ENCODE measurements at places on chromosomes 1 and 21.

DNA sequence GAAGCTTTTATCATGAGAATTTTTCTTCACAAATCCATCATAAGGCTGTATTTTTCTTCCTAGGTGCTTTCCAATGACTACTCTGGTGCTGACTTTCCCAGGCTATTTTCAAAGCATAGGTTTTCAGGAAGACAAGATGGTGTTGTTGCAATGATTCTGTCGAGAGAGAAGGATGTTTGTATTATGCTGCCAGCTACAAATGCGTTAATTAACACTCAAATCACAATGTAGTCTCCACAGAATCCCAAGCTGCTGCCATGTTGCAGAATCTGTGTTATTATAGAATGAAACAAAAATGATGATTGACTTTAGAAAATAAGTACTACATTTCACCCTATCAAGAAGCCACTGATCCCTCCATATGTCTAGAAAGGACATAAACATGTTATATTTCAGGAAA lies 179.5 kb upstream of the MAP1LC3C start:
- no peaks in the 10 kb centered on the region for H3K36me3 ChIP-seq
- H3K4me3 ChIP-seq, result no peak overlapping the region
- DNase-seq, result no peak
- no peaks in the 10 kb centered on the region for H3K27me3 ChIP-seq

GRCh38 chr1:145846201-145846612 lies 777 bp downstream of the NUDT17 start:
- H3K4me1 ChIP-seq, result peaks cover 6% of the 10 kb centered on the region
- H3K27ac ChIP-seq, result peak overlapping the region; percentile 67
- H3K27me3 ChIP-seq, result no peaks in the 10 kb centered on the region
- H3K4me3 ChIP-seq, result peak overlapping the region; percentile 9
- peak; percentile 23 for DNase-seq

- no peak for DNase-seq
- no peaks in the 10 kb centered on the region for H3K27me3 ChIP-seq
- H3K4me1 ChIP-seq, result peaks cover 7% of the 10 kb centered on the region
- H3K27ac ChIP-seq, result no peak overlapping the region
- H3K36me3 ChIP-seq, result peaks cover 4% of the 10 kb centered on the region
Observed at GRCh38 chr1:179195376-179195775, 34.1 kb downstream of the ABL2 start.

- DNase-seq, result no peak
- H3K4me1 ChIP-seq, result peaks cover 16% of the 10 kb centered on the region
- no peak overlapping the region for H3K27ac ChIP-seq
- H3K4me3 ChIP-seq, result no peak overlapping the region
- H3K27me3 ChIP-seq, result peaks cover 39% of the 10 kb centered on the region
Observed at GRCh38 chr1:6454856-6455751, 10.9 kb downstream of the TNFRSF25 start.

DNA sequence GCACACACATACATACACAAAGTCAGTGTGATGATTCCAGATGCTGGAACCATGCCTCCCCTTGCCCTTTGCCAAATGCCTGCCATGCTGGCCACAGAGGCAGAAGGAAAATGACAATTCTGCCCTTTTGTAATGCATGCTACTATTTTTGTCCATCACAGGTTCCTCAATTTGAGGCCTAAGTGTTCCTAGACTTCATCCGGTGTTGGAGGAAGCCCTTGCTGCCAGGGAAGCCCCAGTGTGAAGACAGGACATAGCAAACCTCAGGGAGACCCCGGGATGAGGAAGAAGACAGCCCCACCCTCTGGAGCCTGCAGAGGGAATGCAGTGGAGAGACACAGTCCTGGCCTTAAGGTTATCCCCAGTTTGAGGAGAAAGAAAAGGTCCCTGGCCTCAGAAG lies 14.4 kb downstream of the PRR9 start:
- H3K4me3 ChIP-seq, result no peak overlapping the region
- DNase-seq, result no peak
- peaks cover 11% of the 10 kb centered on the region for H3K27me3 ChIP-seq

DNA sequence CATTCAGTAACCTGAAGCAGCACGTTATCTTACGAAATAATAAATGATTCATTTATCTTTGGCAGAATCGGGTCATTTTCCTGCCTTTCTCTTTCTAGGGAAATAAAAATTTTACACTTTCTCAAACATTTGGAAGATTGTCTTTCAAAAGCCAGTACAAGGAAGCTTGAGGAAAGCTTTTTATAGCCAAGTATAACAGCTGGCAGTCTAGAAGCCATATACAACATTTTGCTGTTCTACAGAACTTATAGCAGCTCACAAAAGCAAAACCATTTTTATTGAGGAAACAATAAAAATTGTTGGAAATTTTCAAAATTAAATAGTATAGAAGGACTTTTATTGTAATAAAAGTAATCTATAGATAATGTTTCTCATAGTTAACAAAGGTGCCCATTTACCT lies 448.6 kb downstream of the SMYD3 start:
- no peak overlapping the region for H3K4me3 ChIP-seq
- H3K27ac ChIP-seq, result no peak overlapping the region
- H3K4me1 ChIP-seq, result no peaks in the 10 kb centered on the region

GRCh38 chr1:111851552-111851951 lies 95.9 kb downstream of the DDX20 start:
- no peak for DNase-seq
- no peak overlapping the region for H3K27ac ChIP-seq
- H3K27me3 ChIP-seq, result peaks cover 7% of the 10 kb centered on the region

DNA sequence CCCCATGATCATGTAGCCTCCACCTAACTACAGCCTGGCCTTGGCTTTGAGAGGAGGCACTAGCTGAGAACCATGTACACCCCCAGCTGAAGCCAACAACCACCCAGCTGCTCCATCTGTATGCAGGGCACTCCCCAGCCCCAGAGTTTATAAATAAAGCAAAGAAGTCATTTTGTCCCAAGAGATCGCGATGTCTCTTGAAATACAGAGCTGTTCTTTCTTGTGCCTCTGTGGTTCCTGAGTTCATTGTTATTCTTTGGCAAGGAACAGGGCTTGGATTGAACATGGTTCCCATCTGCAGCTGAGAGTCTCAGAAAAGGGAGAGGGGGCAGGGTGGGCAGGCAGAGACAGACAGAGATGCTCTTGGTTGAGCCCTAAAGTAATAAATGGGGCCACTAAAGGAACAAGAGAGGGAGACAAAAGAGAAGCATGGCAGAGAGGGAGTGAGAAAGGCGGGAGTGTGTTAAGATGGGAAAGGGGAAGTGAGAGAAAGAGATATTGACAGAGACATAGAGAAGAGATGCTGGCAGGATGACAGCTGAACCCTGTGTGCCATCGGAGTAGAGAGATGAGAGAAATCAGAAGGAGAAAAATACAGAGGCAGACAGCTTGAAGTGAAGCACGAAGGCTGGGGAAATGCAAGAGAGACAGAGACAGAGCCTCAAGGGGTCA lies 63.3 kb downstream of the TNR start:
- no peaks in the 10 kb centered on the region for H3K4me1 ChIP-seq
- DNase-seq, result no peak
- no peaks in the 10 kb centered on the region for H3K36me3 ChIP-seq
- no peak overlapping the region for H3K4me3 ChIP-seq
- H3K27ac ChIP-seq, result no peak overlapping the region
- H3K27me3 ChIP-seq, result peaks cover 7% of the 10 kb centered on the region

GRCh38 chr1:235448616-235449015 lies 55.6 kb downstream of the B3GALNT2 start:
- no peak overlapping the region for H3K27ac ChIP-seq
- peaks cover 21% of the 10 kb centered on the region for H3K36me3 ChIP-seq
- H3K4me3 ChIP-seq, result no peak overlapping the region
- H3K27me3 ChIP-seq, result no peaks in the 10 kb centered on the region

DNA sequence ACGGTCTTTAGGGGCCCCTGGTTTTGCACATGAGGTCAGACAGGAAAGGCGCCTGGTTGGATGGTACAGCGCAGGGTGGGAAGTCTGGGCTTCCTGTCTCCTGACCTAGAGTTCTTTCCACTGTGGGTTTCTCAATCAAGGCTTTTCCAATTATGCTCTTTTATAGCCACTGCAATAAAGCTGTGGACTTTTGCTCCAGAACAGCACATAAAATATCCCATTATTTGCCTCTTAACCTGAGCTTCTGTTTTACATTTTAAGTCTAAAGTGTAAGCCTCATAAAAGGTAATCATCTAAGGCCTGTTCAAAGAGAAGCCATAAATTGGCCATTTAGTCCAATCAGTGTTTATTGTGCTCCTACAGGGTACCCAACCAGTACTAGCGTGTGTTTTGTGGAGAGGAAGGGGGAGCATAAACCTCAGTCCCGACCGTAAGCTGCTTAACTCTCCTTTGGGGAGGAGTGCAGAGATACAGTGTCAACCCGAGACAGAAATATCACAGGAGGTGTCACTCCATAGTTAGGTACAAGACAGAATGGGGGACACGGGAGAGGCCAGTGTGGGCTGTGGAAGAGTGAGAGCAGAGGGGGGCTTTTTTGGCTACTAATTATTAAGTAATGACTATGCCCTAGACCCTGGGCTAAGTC lies 270.0 kb downstream of the TRABD2B start:
- no peak overlapping the region for H3K4me3 ChIP-seq
- no peak overlapping the region for H3K27ac ChIP-seq
- H3K4me1 ChIP-seq, result peaks cover 5% of the 10 kb centered on the region
- no peak for DNase-seq
- H3K27me3 ChIP-seq, result peaks cover 42% of the 10 kb centered on the region

DNA sequence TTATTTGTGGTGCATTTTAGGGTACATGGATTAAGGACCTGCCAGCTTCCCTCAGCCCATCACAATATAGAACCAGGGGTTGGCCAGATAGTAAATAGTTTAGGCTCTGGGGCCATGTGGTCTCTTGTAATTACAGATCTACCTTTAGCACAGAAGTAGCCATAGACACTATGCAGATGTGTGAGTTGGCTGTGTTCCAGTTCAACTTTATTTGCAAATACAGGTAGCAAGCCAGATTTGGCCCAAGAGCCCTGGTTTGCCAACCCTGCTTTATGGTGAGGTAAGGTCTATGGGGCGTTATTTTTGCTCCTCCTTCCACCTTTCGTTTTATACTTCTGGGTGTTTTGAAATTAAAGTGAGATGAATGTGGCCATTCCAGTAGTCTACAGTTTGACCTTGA lies 48.7 kb downstream of the MRPS6 start:
- H3K4me1 ChIP-seq, result peaks cover 19% of the 10 kb centered on the region
- H3K36me3 ChIP-seq, result peaks cover 58% of the 10 kb centered on the region
- no peak overlapping the region for H3K4me3 ChIP-seq
- no peaks in the 10 kb centered on the region for H3K27me3 ChIP-seq

- DNase-seq, result no peak
- H3K4me1 ChIP-seq, result peaks cover 61% of the 10 kb centered on the region
- H3K4me3 ChIP-seq, result peak overlapping the region; percentile 93
- H3K36me3 ChIP-seq, result peaks cover 24% of the 10 kb centered on the region
Observed at GRCh38 chr1:87330057-87330884, 1.6 kb downstream of the LMO4 start.

- no peak overlapping the region for H3K4me3 ChIP-seq
- peaks cover 3% of the 10 kb centered on the region for H3K27me3 ChIP-seq
- H3K36me3 ChIP-seq, result no peaks in the 10 kb centered on the region
- no peak overlapping the region for H3K27ac ChIP-seq
Observed at GRCh38 chr1:192747943-192748342, 60.9 kb upstream of the RGS2 start.

DNA sequence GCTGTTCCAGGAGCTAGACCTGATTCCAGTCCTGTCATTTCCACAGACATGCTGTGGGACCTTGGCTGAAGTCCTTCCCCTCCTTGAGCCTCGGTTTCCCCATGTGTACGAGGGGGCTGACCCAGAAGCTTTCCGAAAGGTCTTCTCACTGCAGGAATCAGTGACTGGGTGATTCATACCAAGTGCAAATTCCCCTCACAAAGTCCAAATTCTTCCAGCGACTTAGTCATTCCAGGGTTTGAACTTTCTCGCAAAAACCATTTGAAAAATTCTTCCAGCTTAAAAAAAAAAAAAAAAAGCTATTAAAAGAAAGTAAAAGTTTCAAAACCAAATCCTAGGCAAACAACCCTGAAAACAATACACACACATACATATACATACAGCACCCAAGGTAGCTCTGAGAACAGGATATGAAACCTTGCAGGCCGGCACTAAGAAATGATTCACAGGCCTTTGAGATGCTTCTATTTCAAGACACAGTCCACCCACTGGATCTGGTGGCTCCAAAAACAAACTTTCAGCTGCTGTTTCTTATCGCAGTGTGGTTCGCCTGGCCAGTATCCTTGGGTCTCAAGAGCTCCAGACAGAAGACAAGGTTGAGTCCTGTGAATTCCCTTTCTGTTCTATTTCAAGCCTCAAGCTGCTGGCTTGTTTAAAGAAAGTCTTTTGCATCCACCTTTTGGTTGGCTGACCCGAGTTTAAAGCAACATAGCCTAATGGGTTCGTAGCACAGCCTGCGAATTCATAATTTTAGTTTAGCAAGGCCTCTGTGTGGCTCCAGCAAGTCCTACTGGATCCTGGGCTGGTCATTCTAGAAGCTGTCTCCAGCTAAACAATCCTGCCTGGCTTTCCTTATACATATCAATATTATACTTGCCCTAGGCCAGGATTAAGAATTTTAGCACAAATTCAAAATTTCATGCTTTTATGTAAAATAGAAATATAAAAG lies 18.0 kb upstream of the ID3 start:
- peak overlapping the region; percentile 61 for H3K27ac ChIP-seq
- H3K4me1 ChIP-seq, result peaks cover 30% of the 10 kb centered on the region
- no peak for DNase-seq
- H3K27me3 ChIP-seq, result peaks cover 2% of the 10 kb centered on the region

GRCh38 chr1:28895896-28896608 lies 18.3 kb upstream of the EPB41 start:
- no peak overlapping the region for H3K4me3 ChIP-seq
- H3K4me1 ChIP-seq, result peaks cover 32% of the 10 kb centered on the region
- no peaks in the 10 kb centered on the region for H3K27me3 ChIP-seq
- no peak overlapping the region for H3K27ac ChIP-seq
- peaks cover 10% of the 10 kb centered on the region for H3K36me3 ChIP-seq
- no peak for DNase-seq

GRCh38 chr1:33234131-33234530 lies 22.2 kb upstream of the ZNF362 start:
- H3K4me1 ChIP-seq, result peaks cover 6% of the 10 kb centered on the region
- H3K4me3 ChIP-seq, result no peak overlapping the region
- H3K36me3 ChIP-seq, result no peaks in the 10 kb centered on the region
- no peak overlapping the region for H3K27ac ChIP-seq
- DNase-seq, result no peak
- peaks cover 6% of the 10 kb centered on the region for H3K27me3 ChIP-seq

DNA sequence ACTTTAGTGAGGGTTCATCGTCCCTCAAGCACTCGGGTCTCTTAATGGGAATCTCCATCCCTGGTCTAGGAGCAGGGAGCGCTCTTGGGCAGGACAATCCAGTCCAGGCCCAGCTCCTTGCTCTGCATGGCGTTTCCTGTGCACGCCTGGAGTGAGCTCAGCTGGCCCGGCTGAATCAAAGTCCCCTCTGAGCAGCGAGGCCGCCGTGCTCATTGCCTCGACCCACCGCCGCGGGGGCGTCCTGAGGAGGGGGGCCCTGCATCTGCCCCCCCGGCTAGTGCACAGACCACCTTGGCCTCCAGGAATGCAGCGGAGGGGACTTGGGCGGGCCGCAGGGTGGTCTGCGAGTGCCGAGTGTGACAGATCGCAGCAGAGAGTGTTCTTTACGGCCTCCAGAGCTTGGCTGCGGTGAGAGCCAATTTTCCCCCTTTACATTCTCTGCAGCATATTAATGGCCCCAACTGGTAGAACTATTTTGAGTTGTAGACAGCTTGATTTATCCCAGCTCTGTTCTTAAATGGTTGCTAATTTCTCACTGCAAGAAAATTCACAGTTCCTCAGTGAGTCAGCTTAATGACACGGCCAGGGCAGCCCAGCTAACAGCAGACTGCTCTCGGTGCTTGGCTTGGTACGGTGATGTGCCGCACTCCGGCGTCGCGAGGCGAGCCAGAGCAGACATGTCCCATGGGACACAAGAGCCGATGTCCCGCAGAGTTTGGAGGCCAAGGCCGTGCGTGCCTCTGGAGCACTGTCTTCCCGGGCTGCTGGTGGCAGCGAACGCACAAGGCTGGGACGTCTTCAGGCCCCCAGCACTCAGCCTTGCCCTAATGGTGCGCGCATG lies 39.8 kb downstream of the SNAP47 start:
- H3K4me1 ChIP-seq, result peaks cover 24% of the 10 kb centered on the region
- H3K27me3 ChIP-seq, result no peaks in the 10 kb centered on the region
- H3K4me3 ChIP-seq, result no peak overlapping the region
- DNase-seq, result no peak

All from activated T-helper 1 cell treated with anti-CD3 and anti-CD28 coated beads, Interleukin-12 subunit alpha, Interleukin-12 subunit beta, Interleukin-2, Interleukin-4 antibody, amounts not matched to agents 30 ng/mL and 10 ng/mL and 1 ng/mL, durations not matched to agents 14 hours and 24 hours and 36 hours (primary cell).